ENCODE measurements at places on chromosomes 6 and 20.

GRCh38 chr20:11124849-11125505 is 451.2 kb upstream of the JAG1 start:
- H3K36me3 ChIP-seq = no peaks in the 10 kb centered on the region
- H3K4me1 ChIP-seq = no peaks in the 10 kb centered on the region
- H3K27ac ChIP-seq = no peak overlapping the region
- no peak for DNase-seq

GRCh38 chr6:161954077-161954476 is 680.2 kb upstream of the AGPAT4 start:
- no peak overlapping the region for H3K27ac ChIP-seq
- no peaks in the 10 kb centered on the region for H3K27me3 ChIP-seq
- DNase-seq = no peak
- H3K4me3 ChIP-seq = no peak overlapping the region
- no peaks in the 10 kb centered on the region for H3K36me3 ChIP-seq
- H3K4me1 ChIP-seq = peaks cover 16% of the 10 kb centered on the region

DNA sequence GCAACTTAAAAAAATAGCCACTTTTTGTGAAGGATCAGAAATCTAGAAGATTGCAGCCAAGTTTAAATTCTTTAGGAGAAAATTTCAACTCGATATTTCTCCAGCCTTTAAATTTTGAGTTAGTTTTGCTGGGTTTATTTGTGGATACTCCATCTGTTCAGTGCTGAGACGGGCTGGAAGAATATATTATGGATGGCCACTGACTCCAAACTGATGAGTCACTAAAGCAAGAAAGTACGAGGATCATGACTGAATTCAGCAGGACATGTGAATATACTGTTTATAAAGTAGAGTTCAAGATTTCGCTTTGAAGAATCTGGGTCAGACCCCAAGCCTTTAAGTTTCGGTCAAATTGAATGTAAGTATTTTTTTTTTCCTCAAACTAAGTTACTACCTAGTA is 199.5 kb downstream of the ADGRB3 start:
- no peak overlapping the region for H3K4me3 ChIP-seq
- no peak overlapping the region for H3K27ac ChIP-seq
- H3K4me1 ChIP-seq = no peaks in the 10 kb centered on the region
- DNase-seq = no peak
- no peaks in the 10 kb centered on the region for H3K27me3 ChIP-seq

- no peaks in the 10 kb centered on the region for H3K36me3 ChIP-seq
- DNase-seq = no peak
- peaks cover 3% of the 10 kb centered on the region for H3K4me1 ChIP-seq
- H3K4me3 ChIP-seq = no peak overlapping the region
Measured at GRCh38 chr6:140063021-140063399, 688.6 kb upstream of the CITED2 start.

- no peaks in the 10 kb centered on the region for H3K27me3 ChIP-seq
- H3K27ac ChIP-seq = no peak overlapping the region
- peaks cover 3% of the 10 kb centered on the region for H3K4me1 ChIP-seq
- H3K4me3 ChIP-seq = no peak overlapping the region
- no peak for DNase-seq
Measured at GRCh38 chr6:161394437-161394836, 120.6 kb upstream of the AGPAT4 start.

DNA sequence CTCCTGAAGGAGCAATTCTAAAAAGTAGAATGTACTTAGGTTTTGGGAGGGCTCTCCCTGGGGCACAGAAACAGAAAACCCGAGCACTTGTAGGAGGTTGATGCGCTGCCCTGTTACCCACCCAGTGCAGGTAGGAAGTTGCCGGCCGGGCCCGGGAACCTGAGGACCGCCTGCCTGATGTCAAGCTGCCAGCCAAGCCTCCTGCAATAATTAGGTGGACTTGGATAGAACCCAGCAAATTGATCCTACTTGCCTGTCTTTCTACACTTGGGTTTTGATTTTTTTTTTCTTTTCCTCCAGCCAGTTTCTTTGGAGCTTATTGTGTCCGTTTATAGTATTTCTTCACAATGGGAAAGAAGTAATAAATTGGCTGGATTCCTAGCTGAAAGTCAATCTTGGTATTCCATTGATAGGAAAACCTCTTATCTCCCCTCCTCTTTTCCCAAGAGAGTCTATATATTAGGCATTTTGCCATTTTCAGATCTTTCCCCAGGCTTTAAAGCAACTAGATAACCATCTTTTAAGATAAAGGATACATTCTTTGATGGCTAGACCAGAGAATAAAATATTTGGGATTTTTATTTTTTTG is 78.3 kb upstream of the FYN start:
- H3K4me1 ChIP-seq = no peaks in the 10 kb centered on the region
- DNase-seq = no peak
- no peaks in the 10 kb centered on the region for H3K36me3 ChIP-seq
- H3K27me3 ChIP-seq = no peaks in the 10 kb centered on the region

DNA sequence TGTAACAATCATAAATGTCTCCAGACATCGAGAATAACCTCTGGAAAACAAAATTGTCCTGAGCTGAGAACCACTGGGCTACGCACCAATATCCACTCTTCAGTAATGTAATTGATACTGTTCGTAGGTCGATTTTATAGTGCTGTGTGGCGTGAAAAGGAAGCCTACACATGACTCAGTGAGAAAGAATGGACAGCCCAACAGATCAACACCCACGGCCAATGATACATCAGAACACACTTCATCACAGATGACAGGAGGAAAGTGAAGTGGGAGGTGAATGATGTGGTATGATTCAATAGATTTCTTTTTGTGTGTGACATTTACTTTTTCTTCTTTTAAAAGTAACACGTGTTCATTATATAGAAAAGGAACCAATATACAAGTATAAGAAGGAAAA is 93.5 kb downstream of the RPS12 start:
- no peak for DNase-seq
- no peaks in the 10 kb centered on the region for H3K27me3 ChIP-seq
- no peak overlapping the region for H3K27ac ChIP-seq
- no peaks in the 10 kb centered on the region for H3K4me1 ChIP-seq

GRCh38 chr20:23727016-23727415 is 23.7 kb downstream of the CST1 start:
- H3K27ac ChIP-seq = no peak overlapping the region
- no peak for DNase-seq
- H3K36me3 ChIP-seq = no peaks in the 10 kb centered on the region
- H3K4me1 ChIP-seq = no peaks in the 10 kb centered on the region
- no peaks in the 10 kb centered on the region for H3K27me3 ChIP-seq

GRCh38 chr6:154448448-154449096 is 61.9 kb downstream of the CNKSR3 start:
- H3K27me3 ChIP-seq = no peaks in the 10 kb centered on the region
- H3K36me3 ChIP-seq = peaks cover 8% of the 10 kb centered on the region
- peak overlapping the region; percentile 4 for H3K4me3 ChIP-seq

DNA sequence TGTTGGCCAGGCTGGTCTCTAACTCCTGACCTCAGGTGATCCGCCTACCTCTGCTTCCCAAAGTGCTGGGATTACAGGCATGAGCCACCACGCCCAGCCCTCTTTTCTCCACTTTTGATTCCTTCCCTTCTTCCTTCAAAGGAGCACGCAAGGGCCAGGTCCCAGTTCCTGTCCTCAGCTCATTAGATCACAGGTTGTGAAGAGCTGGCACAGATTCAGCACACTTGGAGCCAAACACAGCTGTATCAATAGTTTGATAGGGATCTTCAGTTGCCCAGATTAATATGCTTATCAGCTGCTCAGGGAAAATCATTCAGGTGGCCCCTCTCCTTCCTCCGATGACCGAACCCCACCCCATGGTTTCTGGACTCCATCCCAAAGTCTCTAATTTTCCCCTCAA is 14.4 kb upstream of the SLC22A23 start:
- H3K4me3 ChIP-seq = no peak overlapping the region
- DNase-seq = no peak
- no peaks in the 10 kb centered on the region for H3K4me1 ChIP-seq

DNA sequence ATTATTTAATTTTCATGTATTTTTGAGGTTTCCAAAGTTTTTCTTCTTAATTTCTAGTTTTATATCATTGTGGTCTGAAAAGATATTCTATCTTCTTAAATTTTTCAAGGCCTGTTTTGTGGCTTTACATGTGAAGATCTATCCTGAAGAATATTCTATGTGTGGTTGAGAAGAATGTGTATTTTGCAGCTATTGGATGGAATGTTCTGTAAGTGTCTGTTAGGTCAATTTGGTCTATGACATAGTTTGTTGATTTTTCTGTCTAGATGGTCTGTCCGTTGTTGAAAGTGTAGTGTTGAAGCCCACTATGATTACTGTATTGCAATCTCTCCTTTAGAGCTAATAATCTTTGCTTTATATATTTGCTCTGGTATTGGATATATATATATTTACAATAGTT is 125.7 kb downstream of the CRYBG1 start:
- no peaks in the 10 kb centered on the region for H3K4me1 ChIP-seq
- H3K27me3 ChIP-seq = no peaks in the 10 kb centered on the region
- no peak overlapping the region for H3K4me3 ChIP-seq

GRCh38 chr6:168616816-168617765 is 176.1 kb downstream of the SMOC2 start:
- no peaks in the 10 kb centered on the region for H3K27me3 ChIP-seq
- no peak overlapping the region for H3K4me3 ChIP-seq
- H3K27ac ChIP-seq = peak overlapping the region; percentile 46
- H3K4me1 ChIP-seq = peaks cover 4% of the 10 kb centered on the region
- DNase-seq = no peak

DNA sequence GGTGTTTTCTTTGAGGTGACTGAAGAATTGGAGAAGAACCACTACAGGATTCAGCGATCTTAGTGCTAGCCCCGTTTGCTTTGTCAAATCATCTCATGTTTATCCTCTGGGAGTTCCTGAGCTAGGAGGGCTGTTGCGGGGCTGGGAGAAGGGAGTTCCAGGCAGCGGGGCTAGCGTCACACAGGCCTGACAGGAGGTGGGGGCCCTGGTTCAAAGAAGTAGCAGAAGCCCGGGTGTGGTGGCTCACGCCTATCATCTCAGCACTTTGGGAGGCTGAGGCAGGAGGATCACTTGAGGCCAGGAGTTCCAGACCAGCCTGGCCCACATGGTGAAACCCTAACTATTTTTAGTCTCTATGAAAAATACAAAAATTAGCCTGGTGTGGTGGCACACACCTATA is 33.2 kb upstream of the SULF2 start:
- H3K27ac ChIP-seq = no peak overlapping the region
- H3K4me3 ChIP-seq = no peak overlapping the region
- DNase-seq = no peak
- no peaks in the 10 kb centered on the region for H3K36me3 ChIP-seq

DNA sequence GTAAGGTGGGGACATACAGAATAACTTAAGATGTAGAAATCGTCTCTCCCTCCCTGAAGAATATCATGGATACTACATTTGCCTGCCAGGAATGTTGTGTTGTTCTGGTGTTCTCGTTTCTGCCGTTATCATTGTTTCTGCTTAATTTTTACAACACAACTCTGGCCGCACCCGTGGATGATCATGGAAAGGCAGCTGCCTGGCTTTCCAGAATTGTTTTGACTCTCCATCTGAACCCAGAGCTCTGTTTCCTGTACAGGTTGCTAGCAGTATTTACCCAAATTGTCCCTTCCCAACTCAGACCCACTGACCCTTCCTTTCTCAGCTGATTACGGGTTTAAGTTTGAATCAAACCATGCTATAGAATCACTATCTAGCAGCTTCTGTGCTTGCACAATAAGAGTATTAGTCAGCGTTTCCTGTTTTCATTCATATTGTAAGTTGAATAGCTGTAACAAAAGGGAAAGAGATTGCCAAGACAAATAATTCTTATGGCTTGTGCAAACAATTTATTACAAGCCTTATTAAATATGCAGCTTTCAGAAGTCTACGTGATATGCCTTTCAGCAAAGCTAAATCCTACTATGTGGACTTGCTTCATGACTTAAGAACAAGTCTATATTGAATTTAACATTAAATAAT is 139.0 kb downstream of the MTHFD1L start:
- H3K36me3 ChIP-seq = no peaks in the 10 kb centered on the region
- H3K4me3 ChIP-seq = peak overlapping the region; percentile 1
- peak; percentile 36 for DNase-seq
- peak overlapping the region; percentile 67 for H3K27ac ChIP-seq
- peaks cover 33% of the 10 kb centered on the region for H3K4me1 ChIP-seq

DNA sequence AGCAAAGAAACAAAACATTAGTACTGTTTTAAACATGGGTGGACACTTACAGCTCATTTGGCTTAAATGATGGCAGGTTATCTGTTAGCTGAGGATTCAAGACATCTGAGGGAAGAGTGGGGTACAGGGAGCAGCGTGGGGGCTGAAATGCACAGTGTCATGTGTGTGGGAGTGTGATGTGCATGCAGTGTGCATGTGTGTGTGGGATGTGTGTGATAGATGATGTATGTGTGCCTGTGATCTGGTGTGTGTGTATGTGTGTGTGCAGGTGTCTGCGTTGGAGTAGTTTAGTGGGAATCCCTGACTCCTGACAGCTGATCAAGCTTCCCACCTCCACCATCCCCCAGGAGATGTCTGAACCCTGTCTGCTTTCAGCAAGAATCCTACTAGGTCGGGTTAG is 25.4 kb upstream of the GGTLC1 start:
- no peaks in the 10 kb centered on the region for H3K36me3 ChIP-seq
- DNase-seq = no peak
- H3K27ac ChIP-seq = no peak overlapping the region
- H3K4me3 ChIP-seq = no peak overlapping the region
- peaks cover 4% of the 10 kb centered on the region for H3K27me3 ChIP-seq

GRCh38 chr20:4320291-4320690 is 304.9 kb upstream of the RNF24 start:
- no peak overlapping the region for H3K4me3 ChIP-seq
- DNase-seq = no peak
- no peak overlapping the region for H3K27ac ChIP-seq
- H3K27me3 ChIP-seq = no peaks in the 10 kb centered on the region

- no peaks in the 10 kb centered on the region for H3K4me1 ChIP-seq
- H3K27me3 ChIP-seq = peaks cover 11% of the 10 kb centered on the region
- no peak overlapping the region for H3K27ac ChIP-seq
- no peak overlapping the region for H3K4me3 ChIP-seq
Measured at GRCh38 chr20:1656844-1657243, 735 bp downstream of the SIRPG start.

DNA sequence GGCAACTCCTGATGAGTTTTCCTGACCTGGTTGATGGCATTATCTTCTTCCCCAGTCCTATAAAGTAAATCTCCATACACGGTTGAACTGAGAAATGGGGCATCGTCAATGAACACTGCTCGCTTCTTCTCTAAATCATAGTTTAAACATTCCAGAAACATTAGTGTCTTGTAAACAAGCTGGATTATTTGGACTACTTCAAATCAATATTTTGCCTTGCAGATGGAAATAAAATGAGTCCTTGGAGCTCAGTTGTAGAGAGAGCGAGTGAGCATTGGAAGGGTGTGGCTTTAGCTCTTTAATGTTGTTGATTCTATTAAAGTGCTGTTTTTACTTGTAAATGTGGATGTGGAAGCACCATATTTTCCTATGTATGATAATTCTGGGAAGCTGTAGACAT is 18.4 kb downstream of the C6orf89 start:
- H3K27me3 ChIP-seq = no peaks in the 10 kb centered on the region
- H3K4me3 ChIP-seq = no peak overlapping the region
- DNase-seq = no peak
- H3K36me3 ChIP-seq = peaks cover 2% of the 10 kb centered on the region

- H3K4me3 ChIP-seq = no peak overlapping the region
- DNase-seq = no peak
- no peaks in the 10 kb centered on the region for H3K27me3 ChIP-seq
- H3K4me1 ChIP-seq = no peaks in the 10 kb centered on the region
- H3K36me3 ChIP-seq = no peaks in the 10 kb centered on the region
Measured at GRCh38 chr6:73528897-73529296, 8.1 kb upstream of the EEF1A1 start.

- peak overlapping the region; percentile 84 for H3K27ac ChIP-seq
- no peaks in the 10 kb centered on the region for H3K27me3 ChIP-seq
- peaks cover 90% of the 10 kb centered on the region for H3K36me3 ChIP-seq
Measured at GRCh38 chr6:36917541-36918193, 31.9 kb downstream of the C6orf89 start.
